ENCODE measurements at places on chromosomes 2 and 18. TPM values are rescaled to one million over a fixed set of nuclear protein-coding genes. Genes with fewer than 3 reads are reported as not detected.

Gene C2orf78
- not detected for total RNA-seq

Gene MTCL1
- 66.9 TPM for total RNA-seq

Gene UNC80
- total RNA-seq = not detected

Gene NRP2
- total RNA-seq = 3.9 TPM

Gene CNDP1
- total RNA-seq = not detected

Gene IL1A
- total RNA-seq = not detected

Gene DAPL1
- total RNA-seq = not detected

Gene ALLC
- total RNA-seq = not detected

Gene SCYGR4
- not detected for total RNA-seq

Gene CPS1
- total RNA-seq = 33.9 TPM

Gene INPP5D
- 2.5 TPM for total RNA-seq

Gene RFTN2
- 6.2 TPM for total RNA-seq

Gene PLEKHH2
- total RNA-seq = 0.24 TPM

All from myocyte (in vitro differentiated cells).